Activated gamma-delta T cell treated with anti-CD3 and anti-CD28 coated beads, Interleukin-2, amount 50 U/mL, for 16 hours (primary cell): ENCODE measurements at places on chromosomes 3 and 15.

DNA sequence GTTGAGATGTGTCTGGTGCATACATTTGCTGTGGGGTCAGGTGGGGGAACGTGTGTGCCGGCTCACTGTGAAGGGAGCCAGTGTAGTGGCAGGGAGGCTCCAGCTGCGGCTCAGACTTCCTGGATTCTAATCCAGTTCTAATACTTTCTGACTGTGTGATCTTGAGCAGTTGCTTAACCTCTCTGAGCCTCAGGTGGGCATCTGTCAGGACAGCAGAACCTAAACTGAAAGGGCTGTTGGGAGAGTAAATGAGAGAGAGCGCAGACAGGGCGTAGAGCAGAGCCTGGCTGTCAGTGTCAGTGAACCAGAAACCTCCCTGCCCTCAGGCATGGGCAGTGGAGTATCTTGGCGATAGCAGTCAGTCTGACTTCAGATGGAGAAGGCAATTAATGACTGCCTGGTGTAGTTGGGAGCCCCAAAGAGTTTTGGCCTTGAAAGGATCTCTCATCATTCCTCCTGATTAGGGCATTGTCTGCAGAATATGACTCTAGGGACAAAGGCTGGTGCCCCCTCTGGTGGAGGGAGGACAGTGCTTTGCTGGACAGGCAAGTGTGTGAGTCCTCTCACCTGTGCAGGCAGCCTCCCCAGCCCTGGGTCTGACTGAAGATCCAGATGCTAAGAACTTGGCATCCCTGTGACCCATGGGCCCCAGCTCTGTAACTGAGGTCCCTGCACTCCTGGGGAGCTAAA is 9.6 kb downstream of the KBTBD13 start:
- DNase-seq = no peak

DNA sequence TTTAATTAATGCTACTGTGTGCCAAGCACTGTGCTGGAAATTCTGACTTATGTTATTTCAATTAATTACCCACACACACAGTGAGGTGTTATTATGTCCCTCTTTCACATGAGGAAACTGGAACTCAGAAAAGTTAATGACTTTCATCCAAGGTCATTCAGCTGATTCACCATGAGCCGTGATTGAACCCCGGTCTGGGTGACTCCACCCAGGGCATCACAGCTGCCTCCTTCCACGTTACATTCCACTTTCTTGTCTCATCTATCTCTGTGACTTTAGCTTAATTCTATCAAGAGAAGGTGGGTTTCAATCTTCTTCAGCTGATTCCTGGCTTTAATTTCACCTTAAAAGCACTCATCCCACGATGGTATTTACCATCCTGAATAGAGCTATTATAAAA is 16.3 kb downstream of the SRGAP3 start:
- no peak for DNase-seq

DNA sequence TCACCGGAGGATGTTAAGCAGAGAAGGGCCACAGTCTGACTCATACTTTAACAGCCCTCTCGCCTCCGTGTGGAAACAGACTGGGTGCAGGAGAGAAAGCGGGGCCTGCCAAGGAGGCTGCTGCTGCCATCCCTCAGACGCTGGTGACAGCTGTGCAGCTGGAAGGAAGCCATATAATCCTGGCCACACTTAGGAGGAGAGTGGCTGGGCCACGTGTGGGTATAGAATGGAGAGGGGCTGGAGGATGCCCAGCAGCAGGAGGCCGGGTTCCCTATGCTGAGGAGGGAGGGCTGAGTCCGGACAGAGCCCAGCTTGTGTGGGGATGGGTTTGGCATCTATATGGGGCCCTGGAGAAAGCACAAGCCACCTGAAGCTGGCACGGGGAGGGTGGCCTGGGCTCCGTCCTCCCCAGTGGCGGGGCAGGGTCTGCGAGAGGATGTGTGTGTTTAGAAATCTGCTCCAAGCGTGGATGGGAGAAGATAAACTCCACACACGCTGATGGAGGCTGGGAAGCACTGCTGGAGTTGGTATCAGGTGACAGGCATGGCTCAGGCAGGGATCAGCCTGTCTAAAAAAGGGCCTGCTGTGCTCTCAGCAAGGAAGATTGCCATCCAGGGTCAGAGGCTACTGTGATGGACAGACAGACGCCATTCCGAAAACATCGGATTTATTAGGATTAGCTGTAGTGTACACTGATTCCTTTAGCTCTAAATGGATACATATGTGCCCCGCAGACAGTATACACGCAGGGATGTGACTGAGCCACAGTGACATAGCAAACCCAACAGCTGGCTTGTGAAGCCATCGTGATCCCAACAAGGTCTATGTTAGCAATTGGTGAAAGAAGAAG is 15.9 kb downstream of the ABTB1 start:
- no peak for DNase-seq

DNA sequence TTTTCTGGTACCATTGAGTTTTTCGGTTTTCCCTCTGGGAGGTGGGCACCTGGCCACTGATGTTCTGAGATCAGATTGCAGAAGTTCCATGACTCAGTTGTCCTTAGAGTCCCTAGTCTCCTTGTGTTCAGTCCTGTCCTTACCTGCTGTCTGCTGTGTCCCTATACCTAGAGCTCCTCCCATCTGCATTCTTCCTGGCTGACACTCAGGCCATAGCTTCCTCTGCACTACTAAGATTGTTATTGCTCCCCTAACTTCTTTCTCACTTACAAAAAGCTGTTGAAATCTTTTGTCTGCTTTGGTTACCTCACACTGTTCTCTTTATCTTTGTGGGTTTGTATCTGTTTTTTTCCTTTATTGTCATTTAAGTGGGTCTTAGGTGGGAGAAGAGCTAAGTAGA is 13.2 kb downstream of the USP3 start:
- no peak for DNase-seq

DNA sequence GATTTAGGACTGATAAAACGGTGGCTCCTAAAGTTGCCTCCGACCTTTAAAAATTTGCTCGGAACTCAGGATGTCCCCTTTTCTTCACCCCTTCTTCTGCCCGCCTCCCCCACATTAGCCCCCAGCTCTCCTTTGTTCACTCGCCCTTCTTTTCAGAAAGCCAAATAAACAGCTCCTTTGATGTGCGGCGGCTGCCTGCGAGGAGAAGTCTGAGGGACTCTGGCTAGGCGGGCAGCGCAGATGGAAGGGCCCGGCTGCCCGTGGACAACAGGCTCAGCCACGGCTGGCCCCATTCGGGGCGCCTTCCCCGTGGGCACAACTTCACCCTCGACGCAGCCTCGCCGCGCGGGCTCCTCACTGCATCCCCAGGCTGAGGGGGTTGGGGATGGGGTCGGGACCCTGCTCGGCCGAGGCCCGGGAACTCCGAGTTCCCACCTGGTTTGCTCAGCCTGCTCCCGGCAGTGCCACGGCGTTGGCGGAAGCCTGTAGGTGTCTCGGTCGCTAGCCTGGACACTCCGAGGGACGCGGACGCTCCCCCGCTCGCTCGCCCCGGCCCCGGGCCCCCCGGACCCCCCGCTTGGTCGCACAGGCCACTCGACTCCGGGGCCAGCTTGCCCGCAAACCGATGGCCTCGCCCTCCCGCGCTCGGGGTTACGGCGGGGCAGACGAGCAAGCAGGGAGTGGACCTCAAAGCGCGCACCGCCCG is 897 bp upstream of the TLE3 start:
- no peak for DNase-seq

- DNase-seq = peak; percentile 39
These were observed 7.1 kb downstream of the CELF6 start for GRCh38 chr15:72312605-72313447.

DNA sequence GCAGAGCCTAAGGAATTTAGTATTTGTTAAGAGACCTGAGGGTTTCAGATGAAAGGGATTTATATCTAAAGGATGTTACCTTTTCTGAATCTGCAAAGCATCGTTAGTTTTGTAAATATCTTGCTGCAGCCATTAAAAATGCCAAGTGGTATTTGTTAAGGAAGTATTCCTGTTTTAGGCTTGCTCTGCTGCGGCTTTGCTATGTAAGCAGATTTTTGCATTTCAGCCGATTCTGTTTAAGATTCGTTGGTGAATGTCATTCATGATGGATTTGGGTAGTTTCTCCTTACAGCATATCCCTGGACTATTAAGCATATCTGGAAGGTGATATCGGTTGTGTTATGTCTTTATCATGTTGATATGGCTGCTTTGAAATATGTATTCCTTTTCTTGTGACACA is 1.0 kb downstream of the USP8 start:
- no peak for DNase-seq

- DNase-seq = no peak
These were observed 254.3 kb upstream of the CHRNA7 start for GRCh38 chr15:31776039-31776438.

DNA sequence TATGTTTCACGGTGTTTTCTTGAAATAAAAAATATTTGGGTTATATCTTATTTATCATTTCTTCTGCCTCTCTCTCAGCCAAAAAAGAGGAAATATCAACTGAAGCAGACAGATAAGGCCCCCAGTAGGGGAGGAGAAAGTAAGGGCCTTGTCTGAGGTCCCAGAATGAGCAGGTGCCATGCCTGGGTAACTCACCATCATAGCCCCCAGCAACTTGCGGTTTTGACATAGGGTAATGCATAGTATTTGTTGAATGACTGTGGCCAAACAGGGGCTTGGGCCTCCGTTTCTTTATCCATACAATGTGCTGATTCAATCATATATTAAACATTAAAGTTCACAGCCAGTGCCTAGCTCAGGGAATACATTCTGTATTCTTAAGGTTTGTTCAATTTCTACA is 119.6 kb downstream of the ABI3BP start:
- no peak for DNase-seq

- DNase-seq = no peak
These were observed 7.4 kb upstream of the HGD start for GRCh38 chr3:120689395-120689794.

GRCh38 chr3:39149059-39149455 is 4.3 kb downstream of the CSRNP1 start:
- no peak for DNase-seq

DNA sequence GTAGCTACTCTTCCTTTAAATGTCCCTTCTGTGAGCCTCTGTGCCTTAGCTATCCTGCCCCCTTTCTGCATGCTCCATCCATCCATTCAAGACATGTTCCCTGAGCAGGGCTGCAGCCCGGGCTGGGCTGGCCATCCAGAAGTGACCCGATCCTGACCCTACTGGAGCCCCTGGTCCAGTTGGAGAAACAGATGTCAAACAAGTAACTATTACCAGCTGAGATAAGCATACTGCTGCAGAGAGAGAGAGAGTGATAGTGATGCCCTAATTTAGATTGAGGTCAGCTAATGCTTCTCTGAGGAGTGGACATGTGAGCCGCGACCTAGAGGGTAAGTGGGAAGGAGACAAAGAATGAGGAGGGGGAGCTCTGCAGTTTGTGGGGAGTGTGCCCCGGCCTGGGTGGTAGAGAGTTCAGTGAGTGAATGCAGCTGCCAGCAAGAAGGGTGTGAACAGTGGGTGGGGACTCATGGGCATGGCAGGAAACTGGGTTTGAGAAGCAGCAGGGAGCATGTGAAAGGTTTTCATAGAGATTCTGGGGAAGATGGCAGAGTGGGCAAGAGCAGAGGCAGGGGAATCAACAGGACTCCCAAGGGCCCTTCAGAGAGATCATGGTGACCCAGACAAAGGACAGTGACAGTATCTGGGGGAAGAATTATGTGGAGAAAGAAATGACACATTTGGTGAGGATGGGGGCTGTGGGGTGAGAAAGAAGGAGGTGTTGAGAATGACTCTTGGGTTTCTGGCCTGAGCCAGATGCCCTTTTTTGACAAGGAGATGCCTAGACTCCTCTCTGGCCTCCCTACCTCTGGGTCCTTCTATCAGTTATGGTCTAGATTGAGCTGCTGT is 44.9 kb downstream of the CHCHD6 start:
- DNase-seq = no peak

- no peak for DNase-seq
These were observed 24.7 kb upstream of the SHF start for GRCh38 chr15:45212493-45212892.

DNA sequence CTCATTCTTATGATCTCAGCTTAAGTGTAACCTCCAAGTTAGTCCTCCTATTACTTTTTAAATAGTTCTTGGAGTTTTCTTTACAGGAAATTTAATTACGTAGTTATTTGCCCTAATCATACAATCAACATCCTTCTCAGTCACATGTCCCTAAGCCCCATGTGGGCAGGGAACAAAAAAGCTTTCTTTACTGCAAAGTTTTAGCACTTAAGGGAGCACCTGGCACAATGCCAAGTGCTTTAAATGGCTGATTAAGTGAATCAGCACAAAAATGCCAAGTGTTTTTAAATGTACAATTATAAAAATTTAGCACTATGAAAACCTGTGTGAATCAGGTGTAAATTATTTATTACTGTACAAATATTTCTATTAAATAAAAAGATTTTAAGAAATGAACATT is 445.3 kb downstream of the C3orf38 start:
- DNase-seq = no peak
